ENCODE measurements at places on chromosomes 2 and 18.

GRCh38 chr2:111919365-111919764, 21.0 kb downstream of the MERTK start:
- no peak for DNase-seq

DNA sequence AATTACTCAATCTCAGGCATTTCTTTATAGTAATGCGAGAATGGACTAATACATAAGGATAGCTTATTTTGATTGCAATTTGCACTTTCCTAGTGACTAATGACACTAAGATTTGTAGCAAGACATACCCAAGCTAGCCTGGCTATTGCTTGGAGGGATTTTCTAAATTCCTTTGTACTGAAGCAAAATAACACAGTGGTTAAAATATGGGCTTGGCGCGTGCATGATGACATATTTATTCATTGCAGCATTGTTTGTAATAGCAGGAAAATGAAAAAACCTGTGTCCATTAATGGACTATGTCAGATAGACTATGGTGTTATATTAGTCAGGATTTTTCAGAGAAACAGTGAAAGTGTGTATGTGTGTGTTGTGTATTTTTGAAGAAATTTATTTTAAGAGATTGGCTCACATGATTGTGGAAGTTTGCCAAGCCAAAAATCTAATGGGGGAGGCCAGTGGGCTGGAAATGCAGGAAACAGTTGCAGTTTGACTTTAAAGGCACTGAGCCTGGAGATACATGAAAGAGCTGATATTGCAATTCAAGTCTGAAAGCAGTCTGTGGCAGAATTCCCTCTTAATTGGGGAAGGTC, 16.7 kb upstream of the LAPTM4A start:
- DNase-seq = peak; percentile 85

GRCh38 chr2:233079473-233079877, 19.3 kb downstream of the INPP5D start:
- no peak for DNase-seq

- DNase-seq = peak; percentile 2
Measured at GRCh38 chr2:196849895-196850294, 40.7 kb upstream of the C2orf66 start.

- peak; percentile 70 for DNase-seq
Measured at GRCh38 chr2:27622921-27623384, 5.9 kb downstream of the CCDC121 start.

DNA sequence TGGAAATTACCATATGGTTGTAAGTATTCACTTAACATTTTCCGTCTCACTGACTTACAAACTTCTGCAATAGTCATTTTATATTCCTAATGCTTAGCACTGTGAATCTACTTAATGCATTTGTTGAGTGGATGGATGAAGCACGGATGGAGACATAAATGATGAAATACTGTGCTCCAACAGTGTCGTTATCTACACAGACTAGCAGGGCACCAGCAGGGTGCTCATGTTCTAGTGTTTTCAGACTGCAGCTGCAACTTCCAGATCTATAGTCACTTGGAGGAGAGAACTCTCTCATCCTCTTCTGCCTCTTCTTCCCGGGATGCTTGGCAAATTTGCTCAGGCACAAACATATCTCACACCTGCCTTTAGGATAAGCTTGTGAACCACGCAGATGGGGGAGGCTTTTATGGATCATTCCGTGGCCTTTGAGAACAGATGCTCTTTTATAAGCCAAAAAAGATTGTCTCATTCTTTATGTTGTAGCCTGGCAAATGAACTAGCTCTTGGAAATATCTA, 797.7 kb downstream of the MBD2 start:
- DNase-seq = no peak

DNA sequence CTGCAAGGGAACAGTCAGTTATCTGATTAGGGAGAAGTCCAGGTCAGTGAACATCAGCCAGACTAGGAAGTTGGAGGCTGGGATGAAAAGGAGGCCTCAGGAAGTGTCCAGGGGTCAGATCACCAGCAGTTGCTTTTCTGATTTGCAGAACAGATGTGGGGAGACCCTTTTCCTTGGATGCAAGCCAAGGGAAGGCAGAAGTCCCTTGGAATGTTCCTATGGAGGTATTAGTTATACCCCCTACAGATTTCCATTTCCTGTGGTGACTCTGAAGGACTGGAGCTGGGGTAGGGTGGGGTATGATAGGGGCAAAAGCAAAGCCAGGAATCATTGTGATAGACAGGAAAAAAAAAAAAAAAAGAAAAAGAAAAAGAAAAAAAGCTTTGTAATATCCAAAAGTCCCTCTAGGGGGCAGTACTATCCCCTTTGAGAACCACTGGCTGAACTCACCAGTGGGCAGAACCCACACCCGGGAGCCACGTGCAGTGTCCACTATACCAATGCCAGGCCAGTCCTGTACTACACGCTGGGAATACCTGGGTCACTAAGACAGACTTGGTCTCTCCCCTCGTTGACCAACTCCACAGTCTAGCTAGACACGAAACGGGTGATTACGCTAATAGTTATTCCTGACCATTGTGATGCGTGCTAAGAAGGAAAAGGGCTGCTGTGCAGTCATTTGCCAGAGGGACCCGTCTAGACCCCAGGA, 7.4 kb downstream of the DYSF start:
- DNase-seq = no peak

- no peak for DNase-seq
Measured at GRCh38 chr2:102053096-102053495, 61.3 kb downstream of the IL1R2 start.

DNA sequence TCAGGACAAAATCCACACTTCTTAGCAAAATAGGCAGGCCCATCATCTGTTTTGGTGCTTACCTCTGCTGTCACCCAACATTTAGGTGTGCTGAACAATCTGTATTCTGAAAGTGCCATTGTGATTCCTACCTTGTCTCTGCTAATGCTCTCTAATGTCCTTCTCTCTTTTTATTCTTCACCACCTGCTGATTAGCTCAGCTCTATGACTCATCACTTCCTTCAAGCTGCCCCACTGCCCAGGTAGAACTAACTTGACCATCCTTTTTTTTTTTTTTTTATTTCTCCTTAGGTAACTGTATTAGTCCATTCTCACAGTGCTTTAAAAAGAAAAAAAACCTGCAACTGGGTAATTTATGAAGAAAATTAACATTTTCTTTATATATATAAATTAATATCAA, 478.7 kb upstream of the POU3F3 start:
- DNase-seq = no peak

- no peak for DNase-seq
Measured at GRCh38 chr2:98936353-98937351, 627 bp upstream of the CRACDL start.

DNA sequence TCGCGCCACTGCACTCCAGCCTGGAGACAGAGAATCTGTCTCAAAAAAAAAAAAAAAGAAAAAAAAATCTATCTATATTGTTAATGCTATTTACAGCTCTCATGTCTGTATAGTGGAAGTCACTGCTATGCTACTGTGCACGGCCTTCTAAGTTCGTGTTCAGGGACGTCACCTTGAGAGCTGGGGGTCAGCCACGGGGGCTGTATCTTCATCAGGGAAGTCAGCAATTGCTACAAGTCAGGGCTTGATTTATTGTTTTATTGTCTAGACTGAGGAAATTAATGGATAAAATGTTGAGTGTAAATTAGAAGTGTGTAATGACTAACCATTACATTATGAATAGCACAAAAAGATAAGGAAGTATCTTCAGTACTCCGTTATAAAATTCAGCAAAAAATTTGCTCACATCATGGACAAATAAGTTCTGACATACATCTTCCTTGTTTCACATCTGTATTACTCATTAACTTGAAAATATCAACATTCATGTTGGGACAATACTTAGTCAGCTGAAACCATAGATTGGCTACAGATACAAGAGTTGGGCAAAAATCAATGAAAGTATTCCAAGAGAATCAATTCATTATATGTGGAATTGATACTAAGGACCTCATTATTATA, 136.6 kb upstream of the SEC11C start:
- DNase-seq = no peak

DNA sequence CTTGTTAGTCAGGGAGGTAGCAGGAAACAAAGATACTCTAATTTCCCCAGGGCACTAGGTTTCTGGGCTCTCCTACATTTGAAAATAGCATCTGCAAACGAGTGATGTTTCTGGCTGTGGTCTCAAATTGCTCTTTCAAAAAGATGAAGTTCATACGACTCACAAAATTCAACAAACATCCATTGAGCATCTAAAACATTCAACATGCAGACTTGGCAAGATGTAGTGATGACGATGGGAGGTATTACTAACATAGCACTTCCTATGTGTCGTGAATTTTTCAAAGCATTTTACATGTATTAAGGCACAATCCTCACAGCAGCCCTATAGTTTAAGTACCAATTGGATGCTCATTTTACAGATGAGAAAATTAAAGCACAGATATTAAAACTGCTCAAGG, 5.2 kb downstream of the CCBE1 start:
- DNase-seq = no peak

GRCh38 chr18:48399303-48400075, 9.7 kb downstream of the ZBTB7C start:
- no peak for DNase-seq

- DNase-seq = no peak
Measured at GRCh38 chr2:916935-917334, 33.7 kb upstream of the SNTG2 start.

DNA sequence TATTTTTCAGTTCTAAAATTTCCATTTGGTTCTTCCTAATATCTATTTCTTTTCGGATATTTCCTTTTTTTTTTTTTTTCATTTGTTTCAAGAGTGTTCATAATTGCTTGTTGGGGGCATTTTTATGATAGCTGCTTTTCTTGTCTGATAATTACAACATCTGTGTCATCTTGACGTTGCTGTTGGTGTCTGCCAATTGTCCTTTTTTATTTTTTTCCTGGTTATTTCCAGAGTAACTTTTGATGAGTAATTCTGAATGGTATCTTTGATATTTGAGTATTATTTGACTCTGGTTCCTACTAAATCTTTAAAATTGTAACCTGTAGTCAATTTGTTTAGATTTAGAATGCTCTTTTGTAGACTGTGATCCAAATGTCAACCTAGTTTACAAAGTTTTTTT, 51.3 kb upstream of the CHRNA1 start:
- no peak for DNase-seq

DNA sequence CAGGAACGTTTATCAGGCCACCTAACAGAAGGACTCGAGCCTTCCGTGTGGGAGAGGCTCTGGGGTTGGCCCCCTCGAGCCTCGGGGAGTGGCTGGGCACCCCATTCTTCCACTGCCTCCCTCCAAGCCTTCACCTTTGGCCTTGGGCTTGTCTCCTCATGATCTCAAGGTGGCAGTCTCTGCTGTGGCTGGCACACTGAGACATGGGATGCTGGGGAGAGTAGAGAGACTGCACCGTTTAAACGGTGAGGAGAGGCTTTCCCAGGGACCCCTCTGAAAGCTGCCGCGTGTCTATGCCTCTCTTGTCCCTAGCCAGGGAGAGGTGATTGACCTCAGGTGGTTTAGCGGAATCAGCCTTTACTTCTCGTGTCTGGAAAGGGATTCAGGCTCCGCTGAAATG, 71.0 kb downstream of the DCDC2C start:
- DNase-seq = no peak

DNA sequence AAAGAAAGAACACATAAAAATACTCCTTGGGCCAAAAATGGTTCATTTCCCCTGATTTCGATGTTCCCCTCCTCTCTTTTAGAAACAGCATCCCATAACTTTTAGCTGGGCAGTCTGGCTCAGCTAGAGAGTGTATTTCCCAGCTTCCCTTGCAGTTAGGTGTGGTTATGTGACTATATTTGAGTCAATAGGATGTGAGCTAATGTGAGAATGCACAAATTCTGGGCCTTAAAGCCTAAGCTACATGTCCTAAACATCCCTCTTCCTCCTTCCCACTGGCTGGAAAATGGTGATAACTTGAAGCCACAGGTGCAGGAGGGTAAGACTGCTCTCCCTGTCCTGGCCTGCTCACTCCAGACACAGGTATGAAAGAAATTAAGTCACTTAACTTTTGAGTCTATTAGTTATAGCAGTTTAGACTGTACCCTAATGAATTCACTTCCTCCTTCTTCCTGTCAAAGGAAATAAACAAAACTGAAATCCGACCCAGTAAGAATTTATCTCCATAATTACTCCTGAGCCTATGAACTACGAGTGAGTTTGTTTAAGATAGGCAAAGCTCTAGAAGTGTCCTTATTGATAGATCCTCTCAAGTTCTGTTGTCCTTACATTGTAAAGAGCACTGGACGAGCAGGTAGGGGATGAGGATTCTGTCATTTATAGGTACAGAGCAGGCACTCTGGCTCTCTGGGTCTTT, 177.6 kb downstream of the MTX2 start:
- DNase-seq = no peak

GRCh38 chr18:12497296-12497695, 89.6 kb downstream of the PRELID3A start:
- DNase-seq = no peak

GRCh38 chr2:218710334-218710686, 325 bp upstream of the TTLL4 start:
- DNase-seq = no peak

DNA sequence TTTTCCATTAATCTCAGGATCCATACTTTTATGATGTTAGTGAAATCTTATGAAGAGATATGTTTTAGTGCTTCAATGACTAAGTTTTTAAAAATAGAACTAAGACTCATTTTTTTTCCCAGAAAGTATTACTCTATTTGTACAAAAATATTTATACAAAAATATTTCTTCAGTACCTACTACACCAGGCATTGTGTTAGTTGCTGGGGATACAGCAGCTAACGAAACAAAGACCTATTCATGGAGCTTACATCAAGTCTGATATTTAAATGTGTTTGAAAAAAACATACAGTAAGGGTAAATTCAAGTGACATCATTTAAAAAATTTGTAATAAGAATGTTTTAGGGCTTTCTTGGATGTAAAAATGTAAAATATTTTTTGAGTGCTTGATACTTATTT, 11.6 kb downstream of the VAPA start:
- no peak for DNase-seq

DNA sequence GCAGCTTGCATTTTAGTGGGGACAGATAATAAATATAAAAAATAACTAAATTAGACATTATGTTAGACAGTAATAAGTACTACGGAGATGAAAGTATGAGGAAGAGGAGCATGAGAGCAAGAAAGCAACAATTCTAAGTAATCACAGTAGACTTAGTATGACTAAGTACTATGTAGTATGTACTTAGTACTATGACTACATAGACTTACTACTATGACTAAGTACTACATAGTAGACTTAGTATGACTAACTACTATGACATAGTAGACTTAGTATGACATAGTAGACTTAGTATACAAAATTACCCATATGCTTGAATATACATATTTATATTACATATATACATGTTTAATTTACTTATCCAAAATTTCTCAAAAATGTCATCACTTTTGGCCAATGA, 29.3 kb downstream of the CDH20 start:
- no peak for DNase-seq

- DNase-seq = peak; percentile 38
Measured at GRCh38 chr2:180730976-180731375, 249.4 kb upstream of the UBE2E3 start.

Data from skeletal muscle cell (primary cell).